NCI-H2171 treated with DMSO at 0.1 percent for 48 hours (cell line): ENCODE measurements at places on chromosomes 5 and 9.
A peak's percentile ranks its signal among the peaks of the same experiment; 100 is the strongest.

- no peak for DNase-seq
These were observed 6.2 kb upstream of the SLC1A3 start for GRCh38 chr5:36599986-36600779.

GRCh38 chr5:124719113-124719967 is 27.1 kb downstream of the ZNF608 start:
- no peak for DNase-seq

- peak; percentile 57 for DNase-seq
These were observed 605.7 kb downstream of the RAB3C start for GRCh38 chr5:59188419-59189225.

DNA sequence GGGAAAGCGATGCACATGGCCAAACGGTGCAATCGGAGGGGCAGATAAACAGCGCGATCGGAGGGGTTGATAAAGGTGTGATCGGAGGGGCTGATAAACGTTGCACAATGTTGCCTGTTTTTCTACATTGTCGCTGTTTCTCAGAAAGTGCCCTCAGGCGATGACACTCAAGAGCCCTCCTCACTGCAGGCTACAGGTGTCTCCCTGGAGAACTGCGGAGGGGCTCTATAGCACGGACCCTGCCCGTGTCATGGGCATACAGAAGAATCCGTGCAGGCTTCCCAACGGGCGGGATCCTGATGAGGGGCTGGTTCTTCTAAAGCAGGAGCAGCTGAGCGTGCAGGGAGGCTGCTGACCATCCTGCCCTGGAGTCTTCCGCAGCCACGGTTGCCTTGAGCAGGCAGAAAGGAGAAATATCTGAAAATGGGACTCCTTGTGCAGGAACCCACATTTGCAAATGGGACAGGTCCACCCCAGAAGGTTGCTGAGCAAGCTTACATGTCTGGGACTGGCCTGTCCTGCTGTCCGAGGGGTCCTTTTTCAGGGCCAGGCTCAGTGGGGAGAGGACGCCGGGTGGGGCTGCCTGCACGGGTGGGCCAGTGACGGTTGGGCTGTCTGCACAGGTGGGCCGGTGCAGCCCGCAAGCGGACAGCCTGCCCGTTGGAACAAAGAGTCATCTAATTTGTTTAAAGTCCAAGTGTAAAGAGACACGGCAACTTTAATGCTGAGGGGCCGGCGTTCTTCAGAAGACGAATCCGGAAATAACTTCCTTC is 25.1 kb upstream of the LPCAT1 start:
- no peak for DNase-seq

DNA sequence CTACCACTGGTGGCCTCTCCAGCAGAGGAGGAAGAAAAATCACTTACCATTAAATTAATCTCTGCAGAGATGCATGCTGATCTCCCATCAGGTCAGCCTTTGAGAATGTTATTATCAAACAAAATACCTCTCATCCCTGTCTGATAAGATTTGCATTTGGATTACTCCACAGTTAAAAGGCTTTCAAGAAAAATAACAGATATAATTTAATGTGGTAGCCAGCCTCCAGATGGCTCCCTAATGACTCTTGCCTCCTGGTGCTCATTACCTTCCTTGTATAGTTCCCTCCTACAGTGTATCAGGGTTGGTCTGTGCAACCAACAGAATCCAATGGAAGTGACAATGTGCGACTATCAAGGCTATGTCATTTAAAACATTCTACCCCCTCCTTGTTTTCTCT is 63.6 kb upstream of the TNPO1 start:
- no peak for DNase-seq

DNA sequence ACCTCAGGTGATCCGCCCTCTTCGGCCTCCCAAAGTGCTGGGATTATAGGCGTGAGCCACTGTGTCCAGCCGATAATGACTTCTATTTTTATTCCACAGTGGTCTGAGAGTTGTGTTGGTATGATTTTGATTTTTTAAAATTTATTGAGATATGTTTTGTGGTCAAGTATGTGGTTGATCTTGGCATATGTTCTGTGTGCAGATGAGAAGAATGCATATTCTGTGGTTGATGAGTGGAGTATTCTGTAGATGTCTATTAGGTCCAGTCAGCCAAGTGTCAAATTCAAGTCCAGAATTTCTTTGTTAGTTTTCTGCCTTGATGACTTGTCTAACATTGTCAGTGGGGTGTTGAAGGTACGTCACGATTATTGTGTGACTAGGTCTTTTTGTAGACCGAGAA is 338.2 kb upstream of the TARS1 start:
- no peak for DNase-seq

DNA sequence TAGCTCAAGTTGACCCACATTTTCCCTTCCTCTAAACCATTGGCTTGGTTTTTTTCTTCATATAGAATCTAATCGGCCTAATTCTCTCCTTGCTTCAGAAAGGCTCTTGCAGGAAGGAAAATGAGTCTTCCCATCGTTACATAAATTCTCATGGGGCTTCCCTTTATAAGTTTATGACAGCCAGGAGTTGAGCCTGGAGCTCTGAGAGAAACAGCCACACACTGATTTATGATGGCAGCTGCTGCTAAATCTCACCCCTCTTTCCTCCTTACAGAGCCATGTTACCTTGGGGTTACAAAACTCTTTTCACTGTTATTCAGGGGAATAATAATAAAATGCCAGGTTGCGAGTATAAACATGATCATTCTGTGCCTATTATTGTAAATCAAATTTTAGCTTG is 5.2 kb upstream of the RNF14 start:
- no peak for DNase-seq

DNA sequence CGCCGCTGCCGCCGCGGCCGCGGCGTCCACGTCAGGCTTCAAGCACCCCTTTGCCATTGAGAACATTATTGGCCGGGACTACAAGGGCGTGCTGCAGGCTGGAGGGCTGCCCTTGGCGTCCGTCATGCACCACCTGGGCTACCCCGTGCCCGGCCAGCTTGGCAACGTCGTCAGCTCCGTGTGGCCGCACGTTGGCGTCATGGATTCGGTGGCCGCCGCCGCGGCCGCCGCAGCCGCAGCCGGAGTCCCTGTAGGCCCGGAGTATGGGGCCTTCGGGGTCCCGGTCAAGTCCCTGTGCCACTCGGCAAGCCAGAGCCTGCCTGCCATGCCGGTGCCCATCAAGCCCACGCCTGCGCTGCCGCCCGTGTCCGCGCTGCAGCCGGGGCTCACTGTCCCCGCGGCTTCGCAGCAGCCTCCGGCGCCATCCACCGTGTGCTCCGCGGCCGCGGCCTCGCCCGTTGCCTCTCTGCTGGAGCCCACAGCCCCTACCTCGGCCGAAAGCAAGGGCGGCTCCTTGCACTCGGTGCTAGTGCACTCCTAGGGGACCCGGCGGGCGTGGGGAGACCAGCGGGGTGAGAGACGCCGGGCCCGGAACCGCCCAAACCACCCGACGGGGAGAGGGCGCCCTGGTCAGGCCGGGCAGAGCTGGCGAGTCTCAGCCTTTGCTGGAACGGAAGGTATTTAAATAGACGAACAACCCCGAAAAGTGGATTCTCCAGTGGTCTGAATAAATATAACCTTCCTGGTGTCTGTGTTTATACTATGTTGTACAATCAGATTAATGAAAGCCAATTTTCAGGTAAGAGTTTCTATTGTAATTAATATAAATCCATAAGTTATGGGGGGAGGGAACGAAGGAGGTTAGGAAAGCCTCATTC is 1.2 kb downstream of the FOXB2 start:
- DNase-seq = no peak

DNA sequence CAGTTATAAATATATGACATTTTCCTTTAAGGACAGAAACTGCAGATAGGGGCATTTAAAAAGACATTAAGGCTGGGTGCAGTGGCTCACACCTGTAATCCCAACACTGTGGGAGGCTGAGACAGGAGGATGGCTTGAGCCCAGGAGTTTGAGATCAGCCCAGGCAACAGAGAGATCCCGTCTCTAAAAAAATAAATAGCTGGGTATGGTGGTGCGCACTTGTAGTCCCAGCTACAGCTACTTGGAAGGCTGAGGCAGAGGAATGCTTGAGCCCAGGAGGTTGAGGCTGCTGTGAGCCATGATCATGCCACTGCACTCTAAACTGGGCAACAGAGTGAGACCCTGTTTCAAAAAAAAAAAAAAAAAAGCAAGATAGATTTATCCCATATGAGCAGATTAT is 63.6 kb downstream of the CSNK1A1 start:
- no peak for DNase-seq

- peak; percentile 7 for DNase-seq
These were observed 54.4 kb upstream of the RPL26L1 start for GRCh38 chr5:172904643-172905345.

- DNase-seq = no peak
These were observed 117.0 kb upstream of the GHR start for GRCh38 chr5:42306287-42306686.

- no peak for DNase-seq
These were observed 85.5 kb downstream of the ELAVL2 start for GRCh38 chr9:23740531-23740930.

GRCh38 chr9:106104887-106105286 is 410.5 kb downstream of the TMEM38B start:
- no peak for DNase-seq

DNA sequence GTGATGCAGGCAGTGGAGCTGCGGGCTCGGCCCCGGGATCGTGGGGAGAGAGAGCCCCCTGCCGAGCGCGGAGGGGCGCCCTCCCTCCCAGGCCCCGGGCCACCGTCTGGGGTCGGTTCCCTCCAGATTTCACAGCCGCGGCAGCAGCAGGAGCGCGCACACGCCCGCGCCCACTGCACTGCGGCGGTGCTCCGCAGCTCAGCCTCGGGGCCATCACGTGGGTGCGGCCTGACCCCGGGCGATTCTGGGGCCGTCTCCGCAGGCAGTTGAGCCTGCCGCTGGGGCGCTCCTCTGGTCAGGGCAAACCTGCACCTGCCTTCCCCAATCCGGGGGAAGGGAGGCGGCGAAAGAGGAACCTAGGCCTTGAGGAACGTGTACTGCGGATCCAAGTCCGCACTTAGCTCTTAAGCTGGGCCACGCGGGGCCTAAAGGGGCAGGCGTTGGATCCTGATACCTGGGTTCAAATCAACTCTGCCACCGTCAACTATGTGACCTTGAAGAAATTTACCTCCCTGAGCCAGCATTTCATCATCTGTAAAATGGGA is 9.4 kb upstream of the DELE1 start:
- DNase-seq = no peak

DNA sequence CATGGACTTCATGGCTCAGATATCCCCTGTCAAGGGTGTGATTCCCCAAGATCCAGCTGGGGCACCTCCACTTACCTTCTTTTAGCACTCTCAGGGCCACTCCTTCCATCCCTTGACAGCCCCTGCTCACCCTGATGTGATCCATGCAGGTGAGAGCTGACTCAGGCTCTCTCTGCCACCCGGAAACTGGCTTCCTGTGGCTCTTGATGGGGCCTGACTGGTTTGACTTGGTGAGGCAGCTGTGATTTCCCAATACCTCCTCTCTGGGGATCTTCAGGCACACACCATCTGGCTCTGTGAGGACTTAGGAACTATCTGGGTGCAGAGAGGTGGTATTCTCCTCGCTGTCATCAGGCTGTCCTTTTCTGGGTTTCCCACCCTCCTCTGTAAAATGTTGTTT is 7.9 kb upstream of the FAT2 start:
- DNase-seq = peak; percentile 60

DNA sequence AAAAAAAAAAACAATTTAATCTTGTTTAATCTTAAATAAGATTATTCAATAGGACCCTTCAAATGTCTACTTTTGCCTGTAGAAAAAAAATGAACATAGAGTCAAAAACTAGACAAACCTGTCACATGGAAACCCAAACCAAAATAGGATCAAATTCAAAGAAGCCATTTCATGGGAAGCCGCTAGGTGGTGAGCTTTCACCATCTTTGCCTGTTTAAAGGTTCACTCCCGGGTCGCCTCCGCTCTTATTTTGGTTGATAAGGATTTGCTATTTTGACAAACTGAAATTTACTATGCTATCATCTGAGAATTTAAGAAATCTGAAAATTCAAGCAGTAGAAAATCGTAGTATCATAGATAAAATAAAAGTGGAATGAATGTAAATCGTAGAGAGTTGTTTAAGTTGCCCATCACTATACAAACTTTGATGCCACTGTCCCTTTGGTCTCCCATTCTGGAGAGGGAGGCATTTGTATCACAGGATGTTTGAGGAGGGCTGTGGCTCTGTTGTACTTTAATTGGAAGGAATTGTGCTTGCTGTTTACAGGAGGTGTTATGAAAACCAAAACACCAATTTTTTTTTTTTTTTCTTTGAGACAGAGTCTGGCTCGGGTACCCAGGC is 43.5 kb upstream of the DNAH5 start:
- DNase-seq = peak; percentile 86

GRCh38 chr5:80865551-80865950 is 94.6 kb upstream of the RASGRF2 start:
- no peak for DNase-seq

DNA sequence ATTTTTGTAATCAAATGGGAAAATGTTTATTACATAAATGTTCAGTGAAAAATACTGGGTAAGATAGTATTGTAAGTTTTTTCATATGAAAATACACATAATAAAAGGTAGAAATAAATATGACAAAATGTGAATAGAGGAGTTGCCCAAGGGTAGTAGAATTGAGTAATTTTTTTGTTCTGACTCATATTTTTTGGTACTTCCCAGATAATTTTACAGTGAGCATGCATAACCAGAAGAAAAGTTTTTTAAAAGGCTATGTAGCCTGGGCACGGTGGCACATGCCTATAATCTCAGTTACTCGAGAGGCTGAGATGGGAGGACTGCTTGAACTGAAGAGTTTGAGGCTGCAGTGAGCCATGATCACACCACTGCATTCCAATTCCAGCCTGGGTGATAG is 116.9 kb downstream of the PIP5K1B start:
- DNase-seq = no peak

GRCh38 chr5:29930316-29930715 is 1263.2 kb upstream of the CDH6 start:
- DNase-seq = no peak

- DNase-seq = no peak
These were observed 87.8 kb downstream of the NTNG2 start for GRCh38 chr9:132249690-132250089.

- DNase-seq = peak; percentile 17
These were observed 184.7 kb downstream of the ROR2 start for GRCh38 chr9:91765296-91765695.

GRCh38 chr9:1712861-1713450 is 302.2 kb upstream of the SMARCA2 start:
- no peak for DNase-seq

DNA sequence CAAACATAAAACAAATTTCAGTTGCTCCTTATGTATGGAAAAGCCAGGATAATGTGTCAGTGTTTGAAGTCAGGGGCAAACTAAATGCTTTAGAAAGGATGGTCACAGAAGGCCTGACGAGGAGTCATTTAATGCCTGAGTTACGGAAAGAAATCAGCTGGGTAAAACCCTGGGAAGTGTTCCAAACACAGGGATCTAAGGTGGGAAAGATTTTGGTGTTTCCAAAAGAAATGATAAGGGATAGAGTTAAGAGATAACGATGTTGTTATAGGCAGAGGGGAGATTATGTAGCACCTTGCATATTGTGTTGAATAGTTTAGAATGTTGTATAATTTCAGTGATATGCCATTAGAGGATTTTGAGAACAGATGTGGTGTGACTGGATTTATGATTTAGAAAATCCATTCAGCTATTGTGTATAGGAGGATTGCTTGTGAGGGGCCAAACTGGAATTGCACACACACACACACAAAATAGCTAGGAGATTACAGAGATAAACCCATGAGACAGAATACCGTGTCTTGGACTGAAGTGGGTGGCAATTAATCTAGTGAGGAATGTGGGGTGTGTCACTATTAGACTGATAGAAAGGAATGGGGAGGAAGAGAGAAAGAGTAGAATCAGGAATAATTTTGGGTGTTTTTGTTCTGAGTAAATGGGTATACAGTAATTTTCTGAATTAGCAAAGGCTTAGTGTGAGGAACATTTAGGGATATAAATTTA is 274.2 kb upstream of the DAB2 start:
- DNase-seq = no peak
